ENCODE measurements at places on chromosomes 1 and 21.

DNA sequence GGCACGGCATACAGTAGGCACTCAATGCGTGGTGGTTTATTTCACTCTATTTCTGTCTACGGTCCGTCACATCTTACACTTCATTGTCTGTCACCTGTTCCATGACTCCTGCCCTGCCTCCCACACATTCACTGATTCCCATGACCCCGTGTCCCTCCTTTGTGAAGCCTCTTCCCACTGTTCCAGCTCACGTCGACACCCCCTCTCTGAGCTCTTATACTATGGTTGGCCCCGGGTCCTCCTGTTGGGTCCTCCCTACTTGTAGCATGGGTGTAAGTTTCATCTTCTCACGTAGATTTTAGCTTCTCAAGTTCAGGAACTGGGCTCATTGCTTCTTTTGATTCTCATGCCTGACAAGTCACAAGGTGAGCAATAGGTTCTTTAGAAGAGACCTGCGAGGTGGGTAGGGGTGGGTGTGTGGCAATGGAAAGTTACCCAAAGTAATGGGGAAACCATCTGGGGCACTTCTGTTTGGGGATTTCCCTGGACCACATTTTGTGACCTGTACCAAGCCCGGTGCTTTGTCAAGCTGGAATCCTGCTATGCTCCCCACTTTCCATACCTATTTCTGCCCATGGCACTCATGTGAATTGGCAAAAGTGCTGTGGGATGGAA is 22.1 kb upstream of the IL10 start:
- DNase-seq: no peak

GRCh38 chr1:221837896-221838295 is 96.0 kb upstream of the DUSP10 start:
- no peak for DNase-seq

DNA sequence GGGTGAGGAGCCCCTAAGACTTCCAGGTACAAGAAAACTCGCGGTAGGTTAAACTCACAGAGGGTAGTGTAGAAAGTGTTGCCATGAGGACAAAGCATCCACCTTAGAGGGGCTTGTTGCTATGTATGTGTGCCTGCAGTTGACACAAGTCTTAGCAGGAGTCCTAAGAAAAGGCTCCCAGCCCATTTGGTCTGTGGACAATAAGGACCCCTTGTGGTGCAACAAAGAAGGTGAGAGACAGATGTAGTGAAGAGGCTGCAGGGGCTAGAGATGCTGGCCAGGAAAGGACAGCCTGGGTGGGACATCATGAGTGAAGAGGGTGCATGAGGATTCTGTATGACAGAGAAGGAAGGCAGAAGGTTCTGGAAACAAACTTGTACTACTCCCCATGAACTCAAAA is 36.3 kb upstream of the IL10 start:
- DNase-seq: no peak

DNA sequence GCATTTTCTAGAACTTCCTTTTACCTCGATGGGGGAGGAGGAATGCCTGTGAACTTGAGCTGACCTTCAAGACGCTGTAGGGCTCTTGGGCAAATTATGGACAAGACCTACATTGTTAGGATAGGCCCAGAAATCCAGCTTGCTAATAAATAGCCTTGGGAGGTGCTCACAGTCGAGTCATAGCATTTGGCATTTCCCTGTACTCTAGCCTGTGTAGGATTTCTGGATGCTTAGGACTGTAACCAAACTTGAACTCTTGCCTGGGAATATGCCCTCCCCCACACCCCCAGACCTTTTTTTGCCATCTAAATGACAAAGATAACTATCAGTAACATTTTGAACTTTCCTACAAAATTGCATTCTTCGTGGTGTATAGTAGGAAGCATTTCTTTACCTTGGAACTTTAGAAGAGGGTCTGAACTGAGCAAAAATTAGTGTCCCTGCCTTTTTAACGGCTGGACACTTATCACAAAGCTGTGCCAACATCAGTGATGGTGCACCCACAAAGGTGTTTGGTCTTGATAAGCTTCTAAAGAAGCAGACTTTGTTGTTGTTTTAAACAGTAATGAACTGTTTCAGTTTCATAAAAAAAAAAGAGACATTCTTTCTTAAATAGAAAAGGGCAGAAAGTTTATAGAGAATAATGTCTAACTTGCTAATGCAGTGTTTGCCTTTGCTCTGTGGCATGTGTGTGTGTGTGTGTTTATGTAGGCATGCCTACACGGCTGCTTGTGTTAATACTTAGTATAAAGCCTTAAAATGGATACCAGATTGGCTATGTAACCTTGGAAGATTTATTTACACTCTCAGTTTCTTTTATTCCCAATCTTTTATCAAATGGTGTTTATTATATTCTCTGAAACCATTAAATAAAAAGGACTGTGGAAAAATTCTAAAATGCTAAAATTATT is 88.2 kb downstream of the NFIA start:
- DNase-seq: no peak

- DNase-seq: no peak
Measured at GRCh38 chr1:203175827-203176241, 208 bp upstream of the MYBPH start.

- DNase-seq: peak; percentile 52
Measured at GRCh38 chr1:51564124-51564523, 45.1 kb upstream of the EPS15 start.

DNA sequence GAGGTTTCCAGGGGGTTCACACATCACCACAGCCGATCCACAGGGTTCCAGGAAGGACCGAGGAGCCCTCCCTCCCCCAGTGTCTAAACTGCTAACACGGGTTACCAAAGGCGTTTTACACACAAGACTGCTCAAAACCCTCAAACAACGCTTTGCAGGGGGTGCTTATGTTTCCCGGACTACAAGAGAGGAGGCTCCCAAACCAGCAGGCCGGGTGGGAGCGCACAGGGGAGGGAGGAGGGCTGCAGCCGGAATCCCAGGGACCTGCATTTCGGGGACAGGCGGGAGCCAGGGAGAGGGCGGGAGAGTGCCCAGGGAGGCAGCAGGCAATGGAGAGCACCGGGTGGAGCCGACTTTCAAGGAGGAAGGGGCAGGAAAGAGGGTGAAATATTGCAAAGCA is 50.8 kb downstream of the ACBD3 start:
- no peak for DNase-seq

DNA sequence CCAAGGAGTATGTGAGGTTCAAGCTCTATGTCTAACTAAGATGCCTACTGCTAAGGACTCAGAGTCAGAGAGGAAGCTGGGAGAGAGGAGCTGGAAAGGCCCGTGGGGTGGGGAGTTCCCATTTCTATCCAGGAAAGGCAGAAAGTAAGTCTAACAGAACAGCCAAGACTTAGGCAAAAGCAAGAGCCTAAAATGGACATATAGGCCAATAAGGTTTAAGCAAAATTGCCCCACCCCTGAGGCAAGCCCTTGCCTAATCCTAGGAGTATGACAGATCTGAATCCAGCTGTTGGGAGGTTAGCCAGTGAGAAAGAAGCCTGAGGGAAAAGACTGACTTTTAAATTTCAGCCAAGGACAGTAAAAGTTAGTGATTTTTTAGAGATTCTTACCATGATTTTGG is 1.6 kb upstream of the KLHDC9 start:
- DNase-seq: no peak

DNA sequence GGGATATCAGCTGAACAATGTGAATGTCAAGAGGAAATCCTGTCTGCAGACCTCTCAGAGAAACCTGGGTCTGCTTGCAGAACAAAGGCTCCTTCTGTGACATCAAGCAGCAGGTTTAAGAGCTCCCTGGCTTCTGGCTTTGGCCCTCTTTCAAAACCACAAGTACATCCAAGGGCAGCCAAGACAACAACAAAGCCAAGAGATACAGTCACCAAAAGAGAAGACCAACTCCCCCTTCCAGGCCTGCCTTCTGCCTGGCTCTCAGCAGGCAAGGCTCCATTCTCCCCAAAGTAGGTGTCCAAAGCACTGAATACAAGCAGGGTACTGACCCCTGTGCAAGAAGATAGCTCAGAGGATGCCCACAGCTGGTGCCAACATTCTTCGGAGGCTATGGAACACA is 11.5 kb downstream of the BCAR3 start:
- no peak for DNase-seq

- DNase-seq: no peak
Measured at GRCh38 chr1:163267962-163268361, 53.8 kb upstream of the NUF2 start.

DNA sequence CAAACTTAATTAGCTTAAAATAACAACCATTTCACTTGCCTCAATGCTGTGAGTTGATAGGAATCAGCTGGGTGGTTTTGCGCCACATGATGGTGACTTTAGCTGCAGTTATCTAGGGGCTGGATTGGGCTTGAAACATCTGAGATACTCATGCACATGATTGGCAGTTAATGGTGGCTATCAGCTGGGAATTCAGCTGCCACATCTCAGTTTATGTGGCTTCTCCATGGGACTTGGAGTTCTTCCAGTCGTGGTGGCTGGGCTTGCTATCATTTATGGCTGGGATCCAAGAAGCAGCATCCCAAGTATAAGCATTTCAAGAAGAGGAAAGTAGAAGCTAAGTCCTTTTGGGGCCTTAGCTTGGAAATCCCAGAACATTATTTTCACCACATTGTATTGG is 36.4 kb downstream of the PDC start:
- DNase-seq: no peak

- no peak for DNase-seq
Measured at GRCh38 chr1:99176753-99177152, 87.5 kb upstream of the PLPPR4 start.

GRCh38 chr1:53982763-53983104 is 35.3 kb downstream of the LDLRAD1 start:
- no peak for DNase-seq

Measured in GM13976 (cell line).